NCI-H524 treated with DMSO at 0.1 percent for 48 hours (cell line): ENCODE measurements at places on chromosomes 3 and 15.

DNA sequence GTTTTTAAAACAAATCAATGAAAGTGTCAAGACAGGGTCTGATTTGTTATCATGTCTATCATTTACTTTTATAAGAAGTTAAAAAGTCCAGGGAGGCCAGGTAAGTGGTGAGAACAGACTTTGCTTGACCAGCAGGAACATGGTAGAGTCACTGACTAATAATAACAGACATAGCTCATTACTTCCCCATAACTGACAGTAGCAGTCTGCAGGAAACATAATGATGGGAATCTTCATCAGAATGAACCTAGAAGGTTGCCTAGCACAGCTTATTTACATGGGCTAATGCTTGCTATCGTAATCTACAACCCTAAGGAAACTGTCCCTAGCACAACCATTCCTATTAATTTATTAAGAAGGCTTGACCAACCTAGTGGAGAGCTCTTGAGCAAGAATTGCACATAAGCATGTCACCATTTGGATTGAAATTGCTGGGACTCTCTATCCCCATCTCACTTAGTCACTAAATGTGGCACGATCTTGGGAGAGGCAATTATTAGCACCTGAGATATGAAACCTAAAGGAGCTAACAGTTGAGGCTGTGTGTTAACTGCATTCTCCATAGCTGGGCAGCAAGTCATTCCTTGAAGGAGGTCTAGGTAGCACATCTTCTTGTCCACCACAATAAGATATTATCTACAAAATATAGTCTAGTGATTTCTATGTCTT lies 139.6 kb upstream of the ZBTB20 start:
- no peak for DNase-seq

DNA sequence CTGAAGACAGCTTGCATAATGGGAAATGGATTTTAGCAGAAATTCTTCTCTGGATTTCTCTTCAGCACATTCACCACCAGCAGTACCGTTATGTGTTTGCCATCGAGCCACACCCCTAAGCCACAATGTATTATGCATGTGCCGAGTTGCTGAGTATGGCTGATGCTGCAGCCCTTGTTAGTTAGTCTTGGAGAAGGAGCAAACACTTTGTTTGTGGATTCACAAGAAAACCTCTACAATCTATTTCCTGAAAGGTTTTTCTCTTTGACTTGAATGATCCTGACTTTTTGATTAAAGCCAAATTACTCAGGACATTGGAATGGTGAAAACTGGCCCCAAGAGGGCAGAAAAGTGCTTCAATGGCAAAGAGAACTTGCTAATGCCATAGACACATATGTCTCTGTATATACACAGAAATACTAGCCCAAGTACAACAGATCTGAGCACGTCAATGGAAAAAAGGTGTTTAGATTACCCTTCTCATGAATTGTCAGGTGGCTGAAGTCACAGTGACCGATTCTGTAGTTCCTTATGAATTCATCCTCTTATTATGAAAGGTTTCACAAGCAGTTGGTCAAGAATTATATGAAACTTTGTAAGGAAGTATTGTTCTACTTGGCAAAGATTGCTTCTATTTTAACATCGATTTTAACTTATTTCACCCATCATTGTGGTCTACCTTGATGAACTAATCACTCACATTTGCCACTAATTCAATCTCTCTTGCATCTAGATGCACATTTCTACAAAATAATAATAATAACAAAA lies 103.0 kb downstream of the P3H2 start:
- peak; percentile 13 for DNase-seq

- no peak for DNase-seq
These were observed 22.9 kb upstream of the CHRNA7 start for GRCh38 chr15:32007355-32007960.

DNA sequence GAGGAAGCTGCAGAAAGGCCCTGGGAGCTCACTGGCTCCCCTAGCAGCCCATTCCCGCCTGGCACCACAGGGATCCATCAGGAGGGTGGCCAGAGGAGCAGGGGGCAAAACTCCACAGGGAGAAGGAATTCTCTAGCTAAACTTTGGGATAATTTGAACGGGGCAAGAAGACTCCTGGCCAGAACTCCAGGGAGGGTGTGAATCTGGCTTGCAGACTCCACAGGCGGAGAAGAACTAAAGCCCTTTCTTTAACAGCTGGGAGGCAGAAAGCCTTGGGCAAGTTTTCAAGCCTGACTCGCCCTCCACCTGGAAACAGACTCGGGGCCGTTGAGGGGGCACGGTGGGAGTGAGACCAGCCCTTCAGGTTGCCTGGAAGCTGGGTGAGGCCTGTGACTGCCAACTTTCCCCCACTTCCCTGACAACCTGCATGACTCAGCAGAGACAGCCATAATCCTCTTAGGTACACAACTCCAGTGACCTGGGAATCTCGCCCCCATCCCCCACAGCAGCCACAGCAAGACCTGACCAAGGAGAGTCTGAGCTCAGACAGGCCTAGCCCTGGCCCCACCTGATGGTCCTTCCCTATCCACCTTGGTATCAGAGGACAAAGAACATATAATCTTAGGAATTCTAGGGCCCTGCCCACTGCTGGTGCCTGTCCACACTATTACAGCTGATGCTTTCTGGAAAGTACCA lies 28.6 kb downstream of the SLC27A2 start:
- no peak for DNase-seq

- DNase-seq: no peak
These were observed 309.7 kb downstream of the LSAMP start for GRCh38 chr3:116135457-116136085.
